ENCODE measurements at places on chromosomes 4 and X.

DNA sequence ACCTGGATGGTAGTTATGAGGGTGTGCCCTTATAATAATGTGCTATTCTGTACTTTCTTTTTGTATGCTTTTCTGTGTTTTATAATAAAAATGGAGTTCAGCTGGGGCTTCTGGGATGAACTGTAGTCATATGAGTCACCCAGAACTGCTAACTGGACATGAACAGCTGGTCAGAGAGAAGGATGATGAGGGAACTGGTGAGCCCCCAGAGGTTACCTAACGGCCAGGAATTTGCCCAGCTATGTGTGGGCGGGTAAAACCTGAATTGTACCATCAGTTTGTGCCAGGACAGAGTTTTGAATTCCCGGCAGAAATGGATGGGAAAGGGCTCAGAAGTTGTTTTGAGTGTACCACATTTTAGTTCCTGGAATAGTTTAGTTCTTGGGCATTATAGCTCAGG lies 138.0 kb upstream of the USP9X start:
- DNase-seq: no peak

GRCh38 chrX:10854594-10854993 lies 234.2 kb upstream of the MID1 start:
- no peak for DNase-seq

DNA sequence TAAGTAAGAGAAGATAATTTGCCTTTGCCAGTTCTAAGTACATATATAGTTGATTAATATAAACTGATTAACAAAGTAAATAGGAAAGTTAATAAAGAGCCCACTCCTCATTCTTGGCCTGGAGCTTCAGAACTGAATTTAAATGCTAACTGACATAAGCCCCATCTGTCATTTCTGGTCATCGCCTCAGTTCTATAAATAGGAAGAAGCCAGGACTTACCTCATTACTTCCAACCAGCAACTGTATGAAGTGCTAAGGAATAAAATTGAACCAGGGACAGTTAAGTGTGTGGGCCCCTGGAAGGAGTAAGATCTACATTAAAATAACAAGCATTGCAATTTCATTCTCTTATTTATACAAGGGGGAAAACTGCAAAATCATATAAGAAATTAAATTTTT lies 52.0 kb upstream of the PDLIM5 start:
- no peak for DNase-seq

DNA sequence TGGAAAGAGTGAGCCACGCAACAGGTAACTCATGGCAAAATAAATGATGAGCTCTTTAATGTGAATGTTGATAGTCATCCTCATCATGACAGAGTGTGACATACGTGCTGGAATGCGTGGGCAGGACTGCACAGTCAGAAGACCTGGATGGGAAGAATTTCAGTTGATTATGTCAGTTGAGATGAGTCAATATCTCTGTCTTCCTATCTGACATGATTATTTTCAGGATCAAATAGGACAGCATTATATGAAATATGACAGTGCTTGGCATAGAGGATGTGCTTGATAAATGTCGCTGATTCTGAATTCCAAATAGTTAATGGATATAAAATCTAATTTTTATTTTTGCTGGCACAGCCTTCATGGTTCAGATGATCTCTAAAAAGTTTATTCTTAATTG lies 95.1 kb downstream of the IL15 start:
- no peak for DNase-seq

DNA sequence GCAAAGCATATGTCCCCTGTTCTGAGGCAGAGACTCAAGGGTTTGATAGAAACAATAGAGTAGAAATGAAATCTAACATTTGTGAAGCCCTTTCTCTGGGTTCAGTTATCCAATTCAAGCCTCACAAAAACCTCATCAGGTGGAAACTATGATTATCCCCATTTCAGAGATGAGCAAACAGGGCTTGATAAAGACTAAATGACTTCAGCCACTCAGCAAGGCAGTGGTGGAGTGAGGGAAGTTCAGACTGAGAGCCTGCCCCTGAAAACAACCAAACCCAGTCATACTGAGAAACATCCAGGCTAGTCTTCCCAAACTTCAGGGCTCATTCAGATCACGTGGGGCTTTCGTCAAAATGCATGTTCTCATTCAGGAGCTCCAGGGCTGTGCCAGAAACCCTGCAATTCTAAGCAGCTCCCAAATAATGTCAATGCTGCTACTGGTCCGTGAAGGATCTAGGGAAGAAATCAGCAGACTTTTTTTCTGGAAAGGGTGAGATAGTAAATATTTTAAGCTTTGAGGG lies 109.6 kb upstream of the KIT start:
- no peak for DNase-seq

- DNase-seq: no peak
These were observed 55.1 kb downstream of the RAB40A start for GRCh38 chrX:103464072-103464773.

DNA sequence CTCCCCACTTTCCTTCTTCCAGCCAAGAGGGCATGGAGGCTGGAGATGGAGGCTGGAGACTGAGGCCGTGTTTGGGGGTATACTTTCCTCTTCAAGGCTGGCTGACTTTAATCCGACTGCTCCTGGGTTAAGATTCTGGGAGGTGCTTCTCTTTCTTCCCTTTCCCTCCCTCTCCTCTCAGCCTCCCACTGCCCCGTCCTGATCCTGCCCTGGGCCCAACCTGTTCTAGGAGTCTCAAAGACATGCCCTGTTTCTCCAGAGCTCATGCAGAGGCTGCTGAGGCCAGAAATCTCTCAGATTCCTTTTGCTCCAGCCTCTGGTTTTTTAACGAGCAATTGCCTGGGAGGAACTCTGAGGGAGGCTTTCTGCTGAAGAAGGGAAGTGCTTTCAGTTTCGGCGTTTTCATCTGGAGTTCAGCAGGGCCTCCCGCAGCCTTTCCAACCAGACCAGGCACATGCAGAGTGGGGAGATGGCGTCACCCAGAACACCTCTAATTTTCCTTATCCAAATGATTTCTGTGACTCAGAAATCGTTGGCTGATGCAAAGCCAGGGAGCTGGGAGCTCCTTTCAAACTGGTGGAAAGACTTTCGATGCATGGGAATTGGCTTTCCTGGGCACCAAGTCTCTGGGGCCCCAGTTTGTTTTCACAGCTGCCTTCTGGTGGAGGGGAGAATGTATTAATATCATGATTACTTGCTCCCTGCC lies 34.5 kb upstream of the FAM9C start:
- DNase-seq: no peak

DNA sequence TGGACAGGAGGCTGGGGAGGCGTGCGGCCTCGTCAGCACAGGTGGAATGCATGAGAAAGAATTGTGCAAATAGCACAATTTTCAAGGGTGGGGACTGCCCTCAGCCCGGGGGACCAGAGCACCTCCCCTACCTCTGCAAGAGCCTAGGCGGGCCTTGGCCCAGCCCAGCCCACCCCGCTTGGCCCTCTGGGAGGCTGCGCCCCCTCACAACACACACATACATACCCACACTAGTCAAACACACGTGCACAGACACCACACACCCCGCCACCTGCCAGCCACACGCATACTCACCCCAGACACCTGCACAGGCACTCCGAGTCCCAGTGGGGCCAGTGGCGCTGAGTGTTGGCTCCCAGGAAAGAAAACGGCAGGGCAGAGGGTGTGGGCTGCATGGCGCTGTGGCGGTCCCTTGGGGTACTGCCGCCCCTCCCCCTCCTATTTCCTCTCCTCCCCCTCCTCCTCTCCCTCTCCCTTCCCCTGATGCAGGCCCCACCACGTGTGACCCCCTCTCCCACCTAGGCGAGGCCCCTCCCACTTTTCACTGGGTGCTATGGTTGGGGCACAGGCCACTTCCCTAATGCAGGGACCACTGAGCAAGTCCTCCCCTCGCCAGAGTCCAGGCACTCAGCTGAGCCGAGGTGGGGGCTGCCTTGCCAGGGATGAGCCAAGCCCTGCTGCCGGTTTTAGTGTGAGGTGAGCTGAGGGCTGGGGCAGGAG lies 84.5 kb downstream of the FAM53A start:
- DNase-seq: no peak

DNA sequence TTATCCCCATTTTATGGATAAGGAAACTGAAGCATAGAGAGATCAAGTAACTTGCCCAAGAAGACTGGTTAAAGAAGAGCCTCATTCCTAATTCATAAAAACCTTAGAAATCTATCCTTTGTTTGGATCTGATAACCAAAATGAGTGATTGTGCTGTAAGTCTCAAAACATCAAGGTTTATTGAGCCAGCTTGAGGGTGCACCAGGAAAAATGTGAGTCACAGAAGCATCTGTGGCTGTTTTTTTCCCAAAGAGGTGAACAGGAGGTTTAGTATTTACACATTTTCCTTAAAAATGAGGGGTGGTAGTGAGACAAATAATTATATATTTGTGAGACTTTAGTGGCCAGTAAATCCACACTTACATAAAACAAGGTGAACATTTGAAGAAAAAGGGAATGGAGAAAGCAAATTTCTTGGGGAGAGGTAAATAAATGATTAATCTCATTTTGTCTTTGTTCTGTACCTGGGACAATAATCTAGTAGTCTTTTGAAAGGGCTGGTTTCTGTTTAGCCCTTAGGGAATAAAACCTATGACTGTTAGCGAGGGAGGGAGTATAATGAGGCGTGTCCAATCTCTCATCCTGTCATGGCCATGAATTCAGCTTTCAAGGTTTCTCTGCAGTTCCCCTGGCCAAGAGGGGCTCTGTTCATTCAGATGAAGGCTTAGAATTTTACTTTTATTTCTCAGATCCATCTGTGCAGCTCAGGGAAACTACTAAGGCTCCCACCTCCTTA lies 12.2 kb upstream of the FMR1 start:
- no peak for DNase-seq

DNA sequence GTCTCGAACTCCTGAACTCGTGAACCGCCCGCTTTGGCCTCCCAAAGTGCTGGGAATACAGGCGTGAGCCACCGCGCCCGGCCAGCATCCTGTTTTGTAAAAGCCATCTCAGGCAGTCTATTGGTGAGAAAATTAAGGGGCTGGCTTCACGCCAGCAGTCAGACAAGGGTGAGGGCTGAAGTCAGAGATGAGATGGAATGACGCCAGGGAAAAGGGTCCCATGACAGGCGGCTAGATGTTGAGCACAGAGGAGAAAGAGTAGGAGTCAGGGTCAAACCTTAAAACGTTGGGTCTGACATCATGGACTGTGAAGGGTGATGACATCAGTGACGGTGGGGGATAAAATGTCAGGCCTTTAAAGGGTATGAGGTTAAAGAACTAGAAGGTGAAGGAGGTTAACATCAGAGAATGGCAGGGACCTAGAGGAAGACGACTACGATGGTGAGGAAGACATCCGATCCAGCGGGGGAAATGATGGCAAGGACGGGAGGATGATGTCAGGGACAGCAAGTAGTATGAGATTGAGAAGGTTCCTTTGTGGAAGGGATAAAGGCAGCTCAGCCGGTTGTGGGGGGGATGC lies 504 bp upstream of the RBM3 start:
- no peak for DNase-seq

GRCh38 chrX:14753441-14753840 lies 119.4 kb downstream of the FANCB start:
- no peak for DNase-seq

GRCh38 chrX:133580625-133581024 lies 165.3 kb upstream of the GPC4 start:
- DNase-seq: no peak

DNA sequence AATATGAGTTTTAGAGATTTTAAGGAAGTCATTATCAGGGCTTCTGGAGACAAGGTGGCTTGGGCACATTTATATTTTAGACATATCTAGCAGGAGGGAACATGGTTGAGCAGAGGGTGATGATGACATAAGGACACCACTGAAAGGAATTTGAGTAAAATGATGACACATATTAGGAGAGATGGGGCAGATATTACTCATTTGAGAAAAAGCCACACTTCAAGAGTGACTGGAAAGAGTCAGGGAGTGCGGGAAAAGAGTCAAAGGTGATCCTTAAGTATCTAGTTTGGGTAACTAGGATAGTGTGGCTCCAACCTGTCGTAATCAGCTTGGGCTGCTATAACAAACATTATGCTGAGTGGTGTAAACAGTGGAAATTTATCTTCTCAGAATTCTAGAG lies 377.7 kb downstream of the PACRGL start:
- DNase-seq: no peak

- DNase-seq: no peak
These were observed 74.0 kb upstream of the BCOR start for GRCh38 chrX:40171513-40172400.

DNA sequence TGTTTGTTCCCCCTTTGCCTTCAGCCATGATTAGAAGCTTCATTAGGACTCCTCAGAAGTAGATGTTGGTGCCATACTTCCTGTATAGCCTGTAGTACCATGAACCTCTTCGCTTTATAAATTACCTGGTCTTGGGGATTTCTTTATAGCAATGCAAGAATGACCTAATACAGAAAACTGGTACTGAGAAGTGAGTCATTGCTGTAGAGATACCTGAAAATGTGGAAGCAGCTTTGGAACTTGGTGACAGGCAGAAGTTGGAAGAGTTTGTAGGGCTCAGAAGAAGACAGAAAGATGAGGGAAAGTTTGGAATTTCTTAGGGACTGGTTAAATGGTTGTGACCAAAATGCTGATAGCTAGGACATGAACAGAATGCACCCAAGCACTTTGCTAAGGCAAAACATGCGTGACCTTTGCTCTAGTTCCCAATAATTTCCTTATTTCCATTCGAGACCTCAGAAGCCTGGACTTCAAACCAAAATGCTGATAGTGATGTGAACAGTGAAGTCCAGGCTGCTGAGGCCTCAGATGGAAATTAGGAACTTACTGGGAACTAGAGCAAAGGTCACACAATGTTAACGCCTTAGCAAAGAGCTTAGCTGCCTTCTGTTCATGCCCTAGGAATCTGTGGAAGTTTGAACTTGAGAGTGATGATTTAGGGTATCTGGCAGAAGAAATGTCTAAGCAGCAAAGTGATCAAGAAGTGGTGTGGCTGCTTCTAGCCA lies 3.0 kb upstream of the USP46 start:
- DNase-seq: no peak

GRCh38 chr4:101083131-101083530 lies 264.2 kb downstream of the PPP3CA start:
- no peak for DNase-seq

DNA sequence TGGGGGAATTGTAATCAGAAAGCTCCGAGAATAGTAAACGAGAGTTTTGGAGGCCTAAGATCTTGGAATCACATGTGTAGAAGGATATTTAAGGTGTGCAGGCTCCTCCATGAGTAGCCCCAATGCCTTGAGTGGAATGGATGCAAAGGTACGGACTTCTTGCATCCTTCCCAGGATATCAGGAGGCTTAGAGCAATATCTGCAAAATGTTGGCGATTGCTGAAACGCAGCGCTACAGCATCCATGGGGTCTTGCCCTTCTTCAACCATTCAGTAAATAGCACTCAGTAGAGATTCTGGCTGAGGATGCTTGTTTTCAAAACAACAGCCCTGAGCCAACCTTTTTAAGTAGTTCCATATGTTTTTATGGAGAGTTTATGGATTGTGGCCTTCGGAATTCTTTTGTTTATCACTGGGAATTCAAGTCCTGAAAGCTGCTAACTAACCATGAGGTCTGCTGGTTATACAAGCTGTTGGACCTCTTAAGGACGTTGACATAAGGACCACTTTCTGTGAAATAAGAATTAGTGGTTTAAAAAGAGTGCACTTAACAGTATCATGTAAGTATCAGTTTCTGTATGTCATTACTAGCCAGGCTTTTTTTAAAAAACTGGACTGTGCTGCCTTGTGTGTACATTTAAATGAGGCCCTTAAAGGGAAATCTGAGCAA lies 228.8 kb upstream of the PGRMC2 start:
- DNase-seq: no peak

- DNase-seq: no peak
These were observed 105.9 kb downstream of the SHROOM4 start for GRCh38 chrX:50707955-50708699.

- DNase-seq: no peak
These were observed 8.9 kb upstream of the ADGRG4 start for GRCh38 chrX:136291824-136292223.

Measured in stimulated activated CD4-positive, alpha-beta T cell treated with anti-CD3 and anti-CD28 coated beads, TNF-alpha, amount 100 ng/mL, for 1 hour (primary cell).